ENCODE measurements at places on chromosomes 4 and X.

- DNase-seq: no peak
Measured at GRCh38 chrX:155027509-155028066, 944 bp downstream of the FUNDC2 start.

- no peak for DNase-seq
Measured at GRCh38 chrX:70138622-70139021, 5.4 kb downstream of the IGBP1 start.

GRCh38 chrX:136608295-136608933 is 39.5 kb upstream of the CD40LG start:
- DNase-seq: no peak

DNA sequence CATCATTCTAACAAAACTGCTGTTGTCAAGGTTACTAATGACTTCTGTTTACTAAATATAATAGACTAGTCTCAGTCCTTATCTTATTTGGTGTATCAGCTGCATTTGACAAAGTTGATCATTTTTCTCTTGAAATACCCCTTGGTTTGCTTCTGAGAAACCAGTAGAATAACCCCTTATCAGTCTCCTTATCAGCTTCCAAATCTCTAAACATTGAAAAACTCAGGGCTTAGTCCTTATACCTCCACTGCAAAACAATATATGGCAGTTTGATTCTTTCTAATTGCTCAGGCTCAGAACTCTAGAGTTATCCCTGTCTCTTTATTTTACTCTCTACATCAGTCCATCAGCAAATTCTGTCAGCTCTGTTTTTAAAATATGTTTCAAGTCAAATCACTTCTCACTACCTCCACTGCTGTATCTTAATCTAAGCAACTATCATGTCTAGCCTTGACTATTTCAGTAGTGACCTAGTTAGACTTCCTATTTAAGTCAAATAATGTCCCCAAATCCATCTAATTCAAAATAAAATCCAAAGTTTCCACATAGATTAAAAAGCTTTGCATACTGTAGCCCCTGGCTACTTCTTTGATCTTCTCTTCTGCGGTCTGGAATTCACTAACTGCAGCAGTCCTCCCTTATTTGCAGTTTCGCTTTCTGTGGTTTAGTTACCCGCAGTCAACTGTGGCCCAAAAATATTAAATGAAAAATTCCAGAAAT is 87.1 kb upstream of the NPNT start:
- DNase-seq: no peak

GRCh38 chrX:23201706-23202105 is 132.9 kb upstream of the PTCHD1 start:
- DNase-seq: no peak

- no peak for DNase-seq
Measured at GRCh38 chr4:1126506-1126905, 13.1 kb upstream of the RNF212 start.

DNA sequence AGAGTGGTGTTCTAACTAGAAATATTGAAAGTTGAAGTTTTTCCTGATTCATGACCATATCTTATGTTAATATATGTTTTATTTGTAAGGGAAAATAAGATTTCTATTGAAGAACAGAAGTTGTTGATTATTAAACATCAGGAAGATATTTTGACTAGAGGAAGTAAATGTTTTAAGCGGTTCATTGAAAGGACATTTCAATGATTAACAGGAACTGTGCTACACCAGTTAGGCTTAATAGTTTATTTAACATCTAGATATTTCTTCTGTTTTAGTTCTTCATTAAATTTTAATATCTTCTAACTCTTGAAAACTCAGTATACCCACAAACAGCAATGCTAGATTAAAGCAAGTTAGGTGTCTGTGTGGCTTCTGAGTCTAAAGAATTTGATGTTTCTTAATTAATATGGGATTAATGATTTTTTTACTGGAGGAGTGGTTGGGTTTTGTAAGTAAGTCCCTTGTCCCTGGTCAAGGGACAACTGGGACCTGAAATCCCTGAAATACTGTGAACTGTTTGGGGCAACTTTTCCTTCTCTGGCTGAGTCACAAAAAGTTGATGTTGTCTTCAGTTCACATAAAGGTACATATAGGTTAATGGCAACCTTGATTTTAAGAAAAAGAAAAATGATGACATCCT is 42.9 kb upstream of the CYP4V2 start:
- no peak for DNase-seq

DNA sequence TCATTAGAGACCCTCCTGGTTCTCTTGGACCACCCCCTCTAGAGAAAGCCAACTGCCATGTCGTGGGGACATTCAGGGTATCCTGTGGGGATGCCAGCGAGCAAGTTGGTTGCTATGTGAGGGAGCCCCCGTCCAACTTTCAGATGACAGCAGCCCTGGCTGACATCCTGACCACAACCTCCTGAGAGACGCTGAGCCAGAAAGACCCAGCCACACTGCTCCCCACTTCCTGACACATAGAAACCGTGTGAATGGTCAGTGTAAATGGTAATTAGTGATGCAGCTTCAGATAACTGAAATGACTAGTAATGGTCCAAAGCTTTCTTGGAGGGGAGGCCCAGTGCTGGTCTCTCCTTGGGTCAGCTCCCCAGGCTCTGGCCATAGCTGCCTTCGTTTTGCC is 10.8 kb downstream of the CLCN4 start:
- no peak for DNase-seq

GRCh38 chr4:62670514-62670913 is 1470.4 kb downstream of the ADGRL3 start:
- no peak for DNase-seq

- no peak for DNase-seq
Measured at GRCh38 chrX:44903107-44903506, 30.1 kb downstream of the KDM6A start.

DNA sequence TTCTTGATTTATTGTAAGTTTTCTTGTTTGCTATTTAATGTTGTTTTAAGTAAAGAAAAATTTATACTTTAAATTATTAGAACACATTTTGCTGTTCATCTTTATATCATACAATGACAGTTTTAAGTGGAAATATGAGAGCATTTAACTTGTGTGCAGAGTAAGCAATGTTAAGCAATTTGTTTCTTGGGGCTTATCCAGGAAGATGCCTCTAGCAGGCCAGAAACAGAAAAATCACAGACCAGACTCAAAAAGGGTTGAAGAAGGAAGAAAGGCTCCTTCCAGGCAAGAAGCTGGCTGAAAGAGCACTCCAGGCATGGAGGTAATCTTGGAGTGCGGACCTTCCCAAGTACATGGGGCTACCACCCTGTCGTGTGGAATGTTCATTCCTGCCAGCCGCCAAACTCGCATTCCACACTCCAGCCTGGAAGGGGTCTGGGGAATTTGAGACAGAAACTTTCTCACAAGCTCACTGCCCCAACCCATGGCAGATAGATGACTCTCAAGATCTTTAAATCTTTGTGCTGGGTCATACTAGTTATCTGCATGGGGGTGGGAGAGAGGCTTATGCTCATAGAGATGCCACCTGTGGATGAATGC is 1521.3 kb upstream of the AGA start:
- DNase-seq: no peak

- DNase-seq: no peak
Measured at GRCh38 chrX:31706466-31706865, 634.6 kb upstream of the FTHL17 start.

- DNase-seq: no peak
Measured at GRCh38 chrX:11540532-11541377, 125.0 kb downstream of the ARHGAP6 start.

- DNase-seq: no peak
Measured at GRCh38 chr4:98202907-98203306, 58.3 kb upstream of the RAP1GDS1 start.

DNA sequence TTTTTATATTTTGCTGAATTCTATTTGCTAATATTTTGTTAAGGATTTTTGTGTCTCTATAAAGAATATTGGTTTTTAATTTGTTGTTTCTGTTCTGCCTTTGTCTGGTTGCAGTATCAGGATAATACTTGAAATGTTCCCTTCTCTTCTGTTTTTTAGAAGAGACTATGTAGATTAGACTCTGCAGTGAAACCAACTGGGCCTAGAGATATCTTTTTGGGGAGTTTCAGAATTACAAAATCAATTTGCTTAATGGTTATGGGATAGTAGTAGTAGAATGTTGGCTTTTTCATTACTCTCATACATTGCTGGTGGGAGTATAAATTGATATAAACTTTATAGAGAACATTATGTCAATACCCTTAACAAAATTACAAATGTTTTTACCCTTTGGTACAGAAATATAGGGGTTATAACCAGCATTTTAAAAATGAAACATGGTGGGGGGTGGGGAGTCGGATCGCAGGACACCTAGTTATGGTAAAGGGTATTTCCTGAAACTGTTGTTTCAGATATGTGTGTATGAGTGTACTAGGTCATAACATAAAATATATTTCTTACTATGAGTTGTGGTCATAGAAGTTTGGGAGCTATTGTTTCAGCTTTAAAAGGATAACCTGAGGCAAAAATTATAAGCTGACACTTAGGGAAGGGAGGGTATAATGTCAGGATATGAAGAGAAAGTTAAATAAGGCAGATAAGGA is 29.0 kb downstream of the CLOCK start:
- no peak for DNase-seq

GRCh38 chrX:21408788-21409187 is 34.6 kb downstream of the CNKSR2 start:
- no peak for DNase-seq

- DNase-seq: no peak
Measured at GRCh38 chr4:118280501-118281218, 72.1 kb downstream of the PRSS12 start.

DNA sequence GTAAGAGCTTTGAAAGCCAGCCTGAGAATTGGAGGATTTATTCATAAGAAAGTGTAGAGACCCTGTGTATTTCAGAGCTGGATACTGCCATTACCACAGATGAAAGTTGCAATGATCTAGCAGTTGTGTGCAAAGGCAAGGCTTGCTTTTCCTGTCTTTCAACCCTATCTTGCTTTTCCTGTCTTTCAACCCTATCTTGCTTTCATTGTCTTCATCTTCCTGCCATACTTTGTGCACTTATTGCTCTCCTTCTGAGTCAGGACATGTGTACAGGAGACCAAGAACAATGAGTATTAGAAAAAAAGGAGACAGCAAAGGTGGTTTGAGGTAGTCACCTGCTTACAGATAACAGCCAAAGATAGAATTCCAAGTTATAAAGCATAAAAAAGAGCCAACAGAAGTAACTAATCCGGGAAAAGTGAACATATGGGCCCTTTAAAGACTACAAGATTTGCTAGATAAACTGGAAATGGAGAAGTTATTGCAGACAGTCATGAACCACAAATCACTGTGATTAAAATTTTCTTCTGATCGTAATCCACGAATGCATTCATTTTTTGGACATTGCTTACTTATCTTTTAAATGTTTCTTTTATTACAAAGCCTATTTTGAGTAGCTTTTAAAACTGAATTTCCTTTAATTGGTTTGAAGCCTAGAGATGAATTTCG is 17.2 kb downstream of the C1QTNF7 start:
- DNase-seq: no peak

DNA sequence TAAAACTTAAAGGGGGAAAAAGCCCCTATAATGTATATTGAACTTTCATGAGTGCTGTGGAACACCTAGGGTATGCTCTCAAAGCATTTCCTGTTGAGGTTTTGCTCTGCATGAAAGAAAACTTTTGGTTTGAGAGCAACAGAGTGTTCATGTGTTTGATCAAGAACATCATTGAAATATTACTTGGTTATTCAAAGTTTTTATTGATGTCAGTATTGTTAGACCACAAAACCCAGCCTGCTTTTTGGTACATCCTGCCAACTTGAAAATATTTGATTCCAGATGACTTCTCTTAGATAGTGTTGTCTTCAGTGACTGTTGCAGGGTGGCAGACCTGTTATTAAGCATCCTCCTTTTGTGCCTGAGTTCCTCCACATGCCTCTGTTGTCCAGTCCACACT is 68.0 kb downstream of the N4BP2 start:
- DNase-seq: no peak

DNA sequence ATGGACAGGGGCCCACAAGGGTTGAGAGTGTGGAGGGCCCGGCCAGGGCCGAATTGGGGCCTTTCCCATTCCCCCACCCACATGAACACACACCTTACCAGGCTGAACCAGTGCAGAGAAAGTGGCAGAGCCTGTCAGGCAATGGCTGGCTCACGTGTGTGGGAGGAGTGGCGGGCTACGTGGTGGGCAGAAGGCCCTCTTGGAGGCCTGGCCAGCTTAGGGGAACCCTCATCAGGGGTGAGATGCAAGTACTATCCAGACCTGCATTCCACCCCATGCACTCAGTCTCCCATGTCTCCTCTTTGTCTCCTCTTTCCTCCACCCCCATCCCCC is 965 bp downstream of the TCEAL4 start:
- DNase-seq: no peak

GRCh38 chr4:19425146-19425545 is 826.6 kb upstream of the SLIT2 start:
- no peak for DNase-seq
